ENCODE measurements at places on chromosomes 2 and 18.

- DNase-seq = no peak
These were observed 17.8 kb upstream of the SULT1C2 start for GRCh38 chr2:108270768-108271506.

GRCh38 chr2:231769170-231770136 lies 11.6 kb downstream of the PDE6D start:
- no peak for DNase-seq

- peak; percentile 32 for DNase-seq
These were observed 1.6 kb downstream of the KLHL29 start for GRCh38 chr2:23386339-23387220.

DNA sequence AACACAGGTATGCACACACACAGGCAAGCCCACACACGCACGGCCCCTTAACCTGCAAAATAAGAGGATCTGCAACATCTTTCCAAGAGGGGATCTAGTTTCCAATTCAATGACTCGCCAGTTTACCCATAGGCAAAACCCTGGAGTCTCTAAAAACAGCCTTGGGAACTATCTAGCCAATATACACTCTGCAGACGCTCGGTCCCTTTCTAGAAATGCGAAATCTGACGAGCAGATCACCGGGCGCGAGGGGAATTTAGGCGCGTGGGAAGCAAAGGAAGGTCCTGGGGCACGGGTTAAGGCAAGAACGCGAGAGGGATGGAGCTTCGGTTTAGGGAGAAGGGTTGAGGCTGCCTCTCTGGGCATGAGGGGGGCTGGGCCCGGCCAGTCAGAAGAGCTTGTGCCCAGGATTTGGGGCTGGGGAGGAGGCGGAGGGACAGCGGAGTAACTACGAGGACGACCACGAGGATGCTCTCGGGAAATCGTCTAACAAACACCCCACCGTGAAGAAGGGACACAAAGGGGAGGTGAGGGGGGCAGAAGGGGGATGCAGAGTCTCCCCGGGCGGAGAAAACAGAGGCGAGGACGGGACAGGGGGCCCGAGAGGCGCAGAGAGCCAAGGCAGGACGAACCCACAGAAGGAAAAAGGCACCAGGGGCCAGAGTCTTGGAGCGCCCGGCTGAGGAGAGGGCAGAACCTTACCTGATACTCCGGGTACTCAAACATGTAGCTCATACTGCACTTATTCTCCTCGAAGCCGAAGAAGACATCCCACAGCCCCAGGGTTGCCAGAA lies 542 bp downstream of the PGAP1 start:
- peak; percentile 41 for DNase-seq

DNA sequence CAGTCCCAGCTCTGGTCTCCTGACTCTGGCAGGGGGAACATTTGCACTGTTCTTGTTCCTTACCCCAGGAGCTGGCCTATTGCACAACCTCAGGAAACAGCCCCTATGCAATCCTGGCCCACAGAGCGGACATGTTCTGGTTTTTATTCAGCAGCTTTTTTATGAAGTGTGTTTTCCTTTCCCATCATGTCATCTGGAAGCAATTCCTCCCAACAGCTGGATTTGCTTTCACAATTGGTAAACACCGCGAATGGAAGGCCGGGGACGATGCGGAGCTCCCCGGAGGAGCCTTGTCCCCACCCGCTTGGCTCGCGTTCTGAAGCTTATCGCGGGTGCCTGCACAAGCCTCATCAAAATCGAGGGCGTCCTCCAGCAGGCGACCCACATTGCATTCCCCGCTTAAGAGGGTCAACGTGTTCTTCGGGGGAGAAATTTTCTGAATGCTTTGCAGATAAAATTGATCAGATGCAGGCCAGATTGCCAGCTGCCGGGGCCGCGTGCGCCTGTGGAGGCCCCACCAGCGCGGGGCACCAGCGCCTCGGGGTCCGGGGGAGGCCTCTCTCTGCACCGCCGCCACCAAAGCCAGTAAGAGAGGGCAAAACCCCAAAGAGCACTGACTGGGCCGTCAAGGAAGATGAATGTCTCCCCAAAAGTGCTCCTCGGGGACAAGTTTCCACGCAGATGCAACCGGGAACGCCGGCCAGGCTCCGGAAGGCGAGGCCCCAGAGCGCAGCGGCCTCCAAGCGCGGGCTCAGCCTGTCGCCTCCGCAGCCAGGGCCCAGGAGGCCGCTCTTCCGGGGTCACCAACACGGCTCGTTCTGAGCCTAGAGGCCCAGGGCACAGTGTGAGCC lies 60.3 kb upstream of the SP3 start:
- no peak for DNase-seq

DNA sequence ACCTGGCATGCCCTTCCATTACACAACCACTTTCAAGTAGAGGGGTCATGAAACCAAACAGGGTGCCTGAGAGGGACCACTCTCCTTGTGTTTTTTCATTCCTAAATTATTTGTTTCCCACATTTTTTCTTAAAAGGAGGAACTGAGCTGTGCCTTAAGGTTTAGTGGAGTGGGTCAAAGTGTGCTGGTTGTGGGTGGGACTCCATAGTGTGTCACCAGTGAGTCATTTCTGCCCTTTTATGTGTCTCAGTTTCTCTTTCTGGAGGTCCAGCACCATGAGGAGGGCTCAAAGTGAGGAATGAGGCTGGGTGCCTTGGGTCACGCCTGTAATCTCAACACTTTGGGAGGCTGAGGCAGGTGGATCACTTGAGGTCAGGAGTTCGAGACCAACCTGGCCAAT lies 37.8 kb downstream of the COMMD1 start:
- DNase-seq = no peak

Data from COR-L47 (cell line).